ENCODE measurements at places on chromosomes 6 and 20.

DNA sequence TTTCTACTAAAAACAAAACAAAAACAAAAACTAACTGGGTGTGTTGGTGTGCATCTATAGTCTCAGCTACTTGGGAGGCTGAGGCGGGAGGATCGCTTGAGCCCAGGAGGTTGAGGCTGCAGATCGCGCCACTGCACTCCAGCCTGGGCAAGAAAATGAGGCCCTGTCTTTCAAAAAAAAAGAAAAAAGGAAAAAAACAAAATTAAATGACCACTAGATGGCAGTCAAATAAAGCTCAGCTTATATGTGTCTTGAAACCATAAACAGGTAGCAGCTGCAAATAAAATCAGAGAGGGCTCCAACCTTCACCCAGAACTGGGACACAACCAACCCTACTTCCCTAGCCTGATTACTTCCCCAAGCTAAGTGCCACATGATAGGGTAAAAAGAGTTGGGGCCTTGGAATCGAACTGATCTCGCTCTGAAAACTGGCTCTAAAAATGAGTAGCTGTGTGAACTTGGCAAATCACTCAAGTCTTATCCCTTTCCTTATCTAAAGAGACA, 67.1 kb upstream of the ADGRF4 start:
- DNase-seq = peak; percentile 12

GRCh38 chr6:10078581-10078980, 336.3 kb downstream of the TFAP2A start:
- DNase-seq = no peak

DNA sequence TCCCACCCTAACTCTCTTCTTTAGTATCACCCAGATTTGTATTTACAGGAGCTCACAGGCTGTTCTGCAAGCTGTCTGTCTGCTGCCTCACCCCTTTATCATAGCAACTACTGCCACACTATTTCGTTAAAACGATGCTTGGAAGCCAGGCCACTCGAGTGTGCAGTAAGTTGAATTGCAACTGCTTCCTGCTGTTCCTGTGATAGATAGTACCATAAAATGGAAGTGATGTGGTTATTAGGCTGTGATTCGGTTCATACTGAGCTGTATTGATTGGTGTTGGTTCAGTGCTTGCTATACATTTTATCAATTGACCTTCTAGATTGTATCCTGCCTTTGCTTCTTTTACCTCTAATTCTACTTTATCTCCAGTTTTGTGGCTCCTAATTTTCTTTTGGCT, 325.4 kb downstream of the RNF144B start:
- no peak for DNase-seq

GRCh38 chr6:109076377-109076776, 18.3 kb downstream of the SESN1 start:
- no peak for DNase-seq

- DNase-seq = no peak
Observed at GRCh38 chr20:31652917-31653396, 15.2 kb downstream of the COX4I2 start.

GRCh38 chr6:167980911-167981580, 16.4 kb upstream of the KIF25 start:
- DNase-seq = no peak

DNA sequence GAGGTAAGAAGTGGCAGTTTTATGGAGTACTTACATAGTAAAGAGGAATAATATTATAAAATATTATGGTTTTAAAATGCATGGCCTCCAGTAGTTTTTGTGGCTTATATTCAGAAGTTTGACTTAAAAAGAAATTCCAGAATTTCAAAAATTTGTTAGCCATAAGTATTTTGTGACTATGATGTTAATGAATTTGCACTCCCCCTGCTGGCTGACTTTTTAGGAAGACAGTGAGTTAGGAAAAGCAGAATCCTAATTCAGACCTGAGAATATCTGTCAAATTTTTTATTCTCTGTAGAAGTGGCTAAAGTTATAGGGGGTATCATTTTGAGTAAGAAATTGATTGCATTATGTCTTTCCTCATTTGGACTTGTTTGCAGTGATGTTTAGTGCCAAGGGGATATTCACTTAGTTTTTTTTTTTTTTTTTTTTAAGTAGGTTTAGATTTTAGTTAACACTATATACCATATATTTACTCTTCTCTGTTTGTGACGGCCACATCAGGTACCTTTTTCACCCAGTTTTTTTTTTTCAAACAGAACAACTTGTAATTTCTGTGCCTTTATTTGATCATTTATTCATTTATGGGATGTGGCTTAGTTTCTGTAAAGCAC, 40.8 kb downstream of the ZFAND3 start:
- no peak for DNase-seq

- peak; percentile 95 for DNase-seq
Observed at GRCh38 chr20:46406200-46406985, at the start of gene ELMO2. ELMO2 (minus strand) TSS chr20:46406615; CDS start chr20:46394482, 12,133 bp downstream.

- DNase-seq = no peak
Observed at GRCh38 chr6:16743664-16744210, 17.5 kb downstream of the ATXN1 start.

DNA sequence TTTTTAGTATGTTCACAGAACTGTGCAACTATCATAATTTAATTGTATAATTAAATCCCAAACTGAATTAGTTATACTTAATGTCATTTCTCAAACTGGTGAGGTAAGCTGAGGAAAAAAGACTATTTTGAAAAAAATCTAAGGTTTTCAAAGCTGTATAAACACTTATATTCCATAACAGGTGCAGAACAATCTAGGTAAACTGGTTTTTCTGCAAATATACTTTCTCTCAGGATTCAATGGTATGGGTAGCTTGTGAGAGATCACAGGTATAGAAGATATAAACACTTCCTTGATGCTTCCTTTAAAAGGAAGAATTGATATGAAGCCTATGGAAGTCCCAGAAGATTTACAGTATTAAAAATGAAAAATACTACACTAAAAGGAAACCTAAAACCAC, 33.7 kb downstream of the NOL7 start:
- DNase-seq = no peak

DNA sequence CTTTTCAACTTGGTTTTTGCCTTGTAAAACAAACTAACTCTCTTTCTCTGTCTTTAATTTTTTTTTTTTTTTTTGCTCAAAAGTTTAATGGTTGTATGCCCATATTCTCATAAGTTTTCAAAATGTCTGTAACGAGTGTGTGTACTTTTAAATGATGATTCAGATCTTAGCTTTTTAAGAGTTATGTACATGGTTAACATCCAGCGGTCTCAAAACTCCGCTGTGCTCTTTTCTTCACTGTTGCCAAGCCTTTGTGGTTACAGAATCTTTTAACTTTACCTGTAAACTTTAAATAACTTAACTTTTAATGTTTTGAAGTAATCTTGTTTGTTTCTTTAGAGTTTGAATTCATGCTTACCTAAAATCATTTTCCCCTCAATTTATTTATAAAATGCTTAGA, 133.0 kb downstream of the SAMD5 start:
- DNase-seq = no peak

DNA sequence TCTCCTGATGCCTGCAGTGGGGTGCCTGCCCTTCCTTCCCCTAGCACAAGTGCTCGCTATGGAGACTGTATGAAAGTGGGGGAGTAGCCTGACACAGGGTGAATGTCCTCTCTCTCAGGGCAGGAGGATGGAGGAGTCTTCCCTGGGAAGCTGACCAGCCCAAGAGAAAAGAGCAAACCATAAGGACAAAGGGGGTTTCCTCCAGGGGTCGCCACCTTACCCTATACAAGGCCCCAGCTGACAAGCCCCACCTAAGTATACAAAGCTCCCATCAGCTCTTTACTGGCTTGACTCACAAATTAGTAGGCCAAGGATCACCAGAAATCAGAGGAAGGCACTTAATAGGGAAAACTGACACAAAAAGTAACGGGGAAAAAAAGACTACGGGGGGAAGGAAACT, 54.1 kb downstream of the PLAGL1 start:
- no peak for DNase-seq

DNA sequence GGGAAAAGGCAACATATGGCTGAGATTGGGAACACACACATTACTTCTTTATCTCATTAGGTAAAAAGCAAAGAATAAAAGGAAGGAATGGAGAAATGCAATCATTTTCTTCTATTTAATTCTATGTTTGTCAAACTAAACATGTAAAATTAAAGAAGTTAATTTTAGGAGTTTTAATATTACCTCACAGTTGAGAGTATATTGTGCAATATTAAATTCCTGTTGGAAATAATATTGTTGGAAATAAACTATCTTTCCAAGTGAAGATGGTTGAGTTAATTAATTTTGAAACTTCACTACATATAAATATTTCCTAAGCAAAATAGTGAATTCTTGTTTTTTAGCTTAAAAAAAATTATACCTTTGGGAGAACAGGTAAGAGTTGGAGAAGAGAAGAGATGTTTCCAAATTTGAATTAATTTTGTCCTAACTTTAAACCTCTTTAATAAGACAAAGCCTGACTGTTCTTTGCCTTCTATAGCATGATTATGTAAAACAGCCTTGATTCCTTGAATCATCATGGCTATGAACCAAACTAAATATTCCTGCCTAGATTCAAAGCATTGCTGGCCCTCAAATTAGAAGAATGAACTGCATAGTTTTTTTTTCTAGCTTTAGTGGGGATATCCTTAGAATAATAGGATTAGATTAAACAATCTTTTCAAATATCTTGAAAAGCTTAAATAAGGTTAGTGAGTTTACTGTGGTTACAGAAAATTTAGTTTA, 1349.1 kb upstream of the ADGRB3 start:
- DNase-seq = no peak

Data from frontal cortex (tissue), 4 donors.